ENCODE measurements at places on chromosomes 6 and 20. TPM values are rescaled to one million over a fixed set of nuclear protein-coding genes. Genes with fewer than 3 reads are reported as not detected.

DNA sequence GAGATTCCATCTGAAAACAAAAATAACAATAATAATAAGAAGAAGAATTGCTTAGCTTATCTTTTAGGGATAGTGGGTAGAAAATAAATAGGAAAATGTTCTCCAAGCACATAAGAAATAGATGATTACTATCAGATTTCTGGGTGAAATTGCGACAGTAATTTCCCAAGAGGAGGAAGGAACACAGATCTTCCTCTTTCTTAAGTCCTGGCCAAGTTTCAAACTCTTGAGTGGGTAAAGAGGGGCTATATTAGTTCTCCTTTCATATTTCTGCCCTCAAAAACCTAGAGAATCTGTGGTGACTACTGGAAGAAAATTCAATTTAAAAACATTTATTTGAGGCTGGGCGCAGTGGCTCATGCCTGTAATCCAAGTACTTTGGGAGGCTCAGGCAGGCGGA is 63.7 kb downstream of the PHACTR2 start:
- DNase-seq = no peak

- DNase-seq = no peak
These were observed 34.1 kb upstream of the TMEM14A start for GRCh38 chr6:52636830-52637229.

- no peak for DNase-seq
These were observed 77.7 kb upstream of the CLDN20 start for GRCh38 chr6:155186052-155186658.

DNA sequence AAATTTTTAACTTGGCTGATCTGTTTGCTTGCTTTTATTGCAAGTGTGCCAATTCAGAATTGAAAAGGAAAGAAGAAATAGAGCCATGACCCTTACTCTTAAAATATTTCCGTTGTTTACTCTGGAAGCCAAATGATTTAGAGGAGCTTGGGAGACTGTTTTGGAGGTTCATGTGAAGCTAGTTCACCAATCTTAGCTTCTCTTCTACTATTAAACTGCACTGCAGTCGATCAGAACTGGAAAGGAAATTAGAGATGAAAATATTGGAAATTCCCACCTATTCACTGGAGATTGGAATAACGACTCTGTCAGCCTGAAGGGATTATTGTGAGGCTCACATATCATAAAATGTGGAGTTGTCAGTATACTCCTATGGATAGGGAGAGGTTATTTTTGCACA is 81.8 kb downstream of the MLIP start:
- no peak for DNase-seq

NPBWR2 gene
- total RNA-seq = not detected
